ENCODE measurements at places on chromosomes 6 and 20.

DNA sequence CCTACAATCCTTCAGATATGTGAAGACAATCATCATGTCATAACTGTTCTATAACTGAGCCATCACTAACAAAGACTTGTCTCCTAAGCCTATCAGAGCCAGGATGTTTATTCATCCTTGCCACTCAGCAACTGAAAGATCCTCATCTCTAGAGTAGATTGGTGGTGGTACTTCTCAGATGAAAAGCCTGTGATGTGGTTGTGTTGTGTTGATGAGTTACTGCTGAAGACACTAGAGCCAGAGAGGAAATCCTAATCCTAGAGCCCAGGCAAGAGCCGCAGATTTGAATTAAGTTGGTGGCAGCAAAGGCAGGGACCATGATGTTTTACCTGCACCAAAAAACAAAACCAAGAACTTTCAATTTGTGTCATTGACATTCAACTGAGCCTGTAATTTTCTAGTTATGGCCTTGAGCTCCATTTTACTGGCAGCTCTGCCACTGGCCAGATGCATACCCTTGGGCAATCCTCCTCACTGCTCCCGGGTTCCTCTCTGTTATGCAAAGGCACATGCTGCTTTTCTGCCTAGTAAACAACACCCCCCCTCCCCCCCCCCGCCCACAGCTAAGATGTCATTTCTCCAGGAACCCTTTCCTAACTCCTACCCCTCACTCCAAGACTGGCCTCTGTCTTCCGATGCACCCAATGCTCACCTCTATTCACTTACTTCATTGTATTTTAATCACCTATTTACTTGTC is 50.2 kb upstream of the REV3L start:
- no peak for DNase-seq

GRCh38 chr20:25487306-25487705 is 79.8 kb downstream of the GINS1 start:
- DNase-seq: no peak

DNA sequence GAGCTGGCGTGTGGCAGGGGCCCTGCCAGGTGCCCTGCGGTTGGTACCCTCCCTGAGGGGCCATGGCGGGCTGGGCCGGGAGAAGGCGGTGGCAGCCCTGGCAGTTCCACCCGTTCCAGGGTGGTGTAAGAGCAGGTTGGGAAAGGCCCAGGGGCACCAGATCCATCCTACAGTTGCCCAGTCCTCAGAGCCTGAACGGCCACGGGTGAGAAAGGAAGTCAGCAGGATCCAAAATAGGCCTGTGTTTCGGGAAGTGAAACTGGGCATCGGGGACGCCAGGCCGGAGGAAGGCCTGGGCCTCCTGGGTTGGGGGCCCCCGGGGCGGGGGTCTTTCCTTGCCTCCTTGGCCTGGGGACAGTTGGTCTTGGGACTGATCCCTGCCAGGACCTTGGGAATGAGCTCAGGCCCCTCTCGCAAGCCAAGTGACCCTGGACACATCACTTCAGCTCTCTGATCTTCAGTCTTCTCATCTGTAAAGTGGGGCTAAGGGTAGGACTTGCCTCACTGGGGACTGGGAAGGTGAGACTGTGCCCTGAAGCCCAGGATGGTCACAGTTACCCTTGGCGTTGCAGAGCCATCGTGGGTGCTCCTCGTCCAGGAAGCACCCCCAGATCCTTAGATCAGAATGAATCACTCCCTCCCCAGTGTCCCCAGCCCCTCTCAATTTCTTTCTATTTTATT is 18.1 kb upstream of the NOL4L start:
- no peak for DNase-seq

- no peak for DNase-seq
Observed at GRCh38 chr6:48101290-48101689, 9.7 kb downstream of the PTCHD4 start.

DNA sequence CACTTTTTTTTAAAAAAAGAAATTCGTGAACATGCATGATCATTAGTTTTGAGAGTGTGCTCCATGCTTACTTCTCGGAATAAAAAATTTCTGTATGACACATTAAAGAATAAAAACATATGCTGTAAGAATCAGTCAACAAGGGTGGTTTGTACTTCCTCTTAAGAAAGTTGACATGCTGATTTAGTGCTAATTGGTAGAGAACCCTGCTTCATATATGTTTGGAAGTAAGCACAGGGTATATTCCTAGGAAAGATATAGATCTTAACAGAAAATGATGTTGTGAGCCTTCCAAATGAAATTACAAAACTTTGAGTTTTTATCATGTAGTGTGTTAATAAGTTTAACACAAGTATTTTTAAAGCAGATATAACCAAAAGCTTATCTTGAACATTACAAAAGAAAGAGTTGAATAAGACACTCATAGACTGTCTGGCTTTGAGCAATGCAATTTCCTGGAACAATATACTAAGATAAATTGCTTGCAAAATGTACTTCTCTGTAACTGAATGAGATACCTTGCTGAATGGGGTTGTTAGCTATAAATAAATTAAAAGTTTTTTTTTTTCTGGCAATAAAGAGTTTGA is 13.8 kb upstream of the VIP start:
- no peak for DNase-seq

DNA sequence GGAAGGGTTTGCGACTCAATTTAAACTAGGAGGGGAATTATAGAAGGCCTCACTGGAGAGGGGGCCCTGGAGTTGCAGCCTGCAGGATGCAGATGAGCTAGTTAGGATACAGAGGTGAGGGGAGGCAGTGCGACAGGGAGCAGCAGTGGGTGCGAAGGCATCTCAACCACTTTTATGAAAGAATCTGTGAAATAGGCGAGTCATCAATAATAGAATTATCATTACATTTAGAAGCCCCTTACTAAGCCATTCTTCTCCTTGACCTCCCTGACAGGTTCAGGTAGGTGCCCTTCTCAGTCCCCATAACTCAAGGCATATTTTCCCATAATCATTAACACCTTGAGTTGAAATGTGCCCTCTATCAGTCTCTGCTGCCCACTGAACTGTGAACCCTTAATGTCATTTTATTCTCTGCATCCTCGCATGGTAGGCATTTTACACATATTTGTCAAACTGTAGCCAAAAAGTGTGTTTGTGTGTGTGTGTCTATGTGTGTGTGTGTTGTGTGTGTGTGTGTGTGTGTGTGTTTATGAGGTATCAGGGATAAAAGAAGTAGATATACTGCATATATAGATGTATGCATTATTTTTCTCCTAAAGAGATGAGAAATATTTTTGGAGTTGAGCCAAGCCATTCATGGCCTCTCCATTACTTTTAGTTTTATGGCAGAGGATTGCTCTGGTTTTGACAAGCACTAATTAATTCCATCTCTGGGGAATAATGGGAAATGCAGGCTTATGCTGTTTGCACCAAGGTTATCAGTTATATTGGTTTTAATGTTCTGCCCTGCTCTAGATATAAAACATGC is 898.8 kb downstream of the KIF16B start:
- DNase-seq: no peak

DNA sequence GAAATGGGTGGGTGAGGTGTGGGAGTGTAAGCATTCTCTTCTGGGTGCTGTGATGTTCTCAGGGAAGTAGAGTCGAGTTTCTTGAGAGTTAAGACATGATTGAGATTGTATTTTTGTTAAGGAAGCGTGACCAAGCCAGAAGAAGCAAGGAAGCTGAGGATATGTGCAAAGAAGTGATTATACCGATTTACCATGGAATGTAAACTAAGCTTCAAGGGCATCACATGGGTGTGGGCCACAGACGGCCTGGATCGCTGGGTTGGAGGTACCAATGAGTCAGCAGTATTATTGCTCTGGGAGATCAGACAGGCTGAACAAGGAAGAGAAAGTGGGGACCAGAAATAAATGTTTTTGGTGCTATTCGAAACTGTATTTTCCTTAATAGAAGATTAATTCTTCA is 184.1 kb upstream of the GMDS start:
- DNase-seq: no peak

DNA sequence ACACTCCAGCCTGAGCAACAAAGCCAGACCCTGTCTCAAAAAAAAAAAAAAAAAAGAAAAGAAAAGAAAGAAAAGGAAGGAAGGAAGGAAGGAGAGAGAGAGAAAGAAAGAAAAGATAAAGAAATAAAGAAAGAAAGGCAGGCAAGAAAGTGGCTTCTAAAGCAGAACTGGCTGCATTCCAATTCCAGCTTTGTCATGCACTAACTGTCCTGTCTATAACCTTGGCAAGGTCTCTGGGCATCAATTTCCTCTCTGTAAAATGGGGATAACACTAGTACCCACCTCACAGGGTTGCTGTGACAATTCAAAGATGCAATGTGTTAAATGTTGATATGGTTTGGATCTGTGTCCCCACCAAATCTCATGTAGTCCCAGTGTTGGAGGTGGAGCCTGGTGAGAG is 28.0 kb downstream of the RING1 start:
- no peak for DNase-seq

DNA sequence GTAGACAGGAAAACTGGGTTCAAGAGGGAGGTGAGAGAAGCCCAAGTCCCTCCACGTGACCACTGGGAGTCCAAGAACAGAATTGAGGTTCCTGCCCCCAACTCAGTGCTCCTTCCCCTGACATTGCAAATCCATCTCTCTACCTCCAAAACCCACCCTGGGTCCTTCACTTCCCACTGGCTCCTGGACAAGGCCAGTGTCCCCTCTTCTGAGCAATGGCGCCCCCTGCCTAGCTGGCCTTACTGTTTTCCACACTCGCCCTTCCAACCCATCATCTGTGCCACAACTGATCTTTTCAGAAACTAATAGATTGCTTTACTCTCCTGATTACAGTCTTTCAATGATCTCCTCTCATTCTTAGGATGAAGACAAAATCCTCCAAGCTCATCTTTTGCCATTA is 200.3 kb downstream of the ANKRD60 start:
- DNase-seq: no peak

GRCh38 chr20:57474816-57475215 is 50.1 kb downstream of the CTCFL start:
- DNase-seq: no peak

DNA sequence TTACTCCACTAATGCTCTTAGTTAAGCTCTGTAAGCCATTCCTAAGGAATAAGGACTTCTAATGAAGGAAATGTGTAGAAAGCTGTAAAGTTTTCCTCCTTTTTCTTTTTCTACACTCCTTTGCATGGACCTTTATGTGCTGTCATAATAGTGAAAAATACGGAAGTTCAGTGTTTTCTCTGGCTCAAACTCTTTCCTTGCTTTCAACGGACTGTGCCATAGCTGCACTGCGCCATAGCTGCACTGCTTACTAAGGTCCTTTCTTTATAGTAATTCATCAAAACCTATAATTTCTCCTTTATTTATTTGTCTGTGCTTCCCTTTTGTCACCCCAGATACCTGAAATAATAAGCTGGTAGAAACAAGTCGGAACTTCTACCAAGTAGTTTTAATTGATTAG is 67.3 kb downstream of the RNF144B start:
- DNase-seq: no peak

- DNase-seq: no peak
Observed at GRCh38 chr6:15948930-15949900, 179.7 kb upstream of the MYLIP start.

DNA sequence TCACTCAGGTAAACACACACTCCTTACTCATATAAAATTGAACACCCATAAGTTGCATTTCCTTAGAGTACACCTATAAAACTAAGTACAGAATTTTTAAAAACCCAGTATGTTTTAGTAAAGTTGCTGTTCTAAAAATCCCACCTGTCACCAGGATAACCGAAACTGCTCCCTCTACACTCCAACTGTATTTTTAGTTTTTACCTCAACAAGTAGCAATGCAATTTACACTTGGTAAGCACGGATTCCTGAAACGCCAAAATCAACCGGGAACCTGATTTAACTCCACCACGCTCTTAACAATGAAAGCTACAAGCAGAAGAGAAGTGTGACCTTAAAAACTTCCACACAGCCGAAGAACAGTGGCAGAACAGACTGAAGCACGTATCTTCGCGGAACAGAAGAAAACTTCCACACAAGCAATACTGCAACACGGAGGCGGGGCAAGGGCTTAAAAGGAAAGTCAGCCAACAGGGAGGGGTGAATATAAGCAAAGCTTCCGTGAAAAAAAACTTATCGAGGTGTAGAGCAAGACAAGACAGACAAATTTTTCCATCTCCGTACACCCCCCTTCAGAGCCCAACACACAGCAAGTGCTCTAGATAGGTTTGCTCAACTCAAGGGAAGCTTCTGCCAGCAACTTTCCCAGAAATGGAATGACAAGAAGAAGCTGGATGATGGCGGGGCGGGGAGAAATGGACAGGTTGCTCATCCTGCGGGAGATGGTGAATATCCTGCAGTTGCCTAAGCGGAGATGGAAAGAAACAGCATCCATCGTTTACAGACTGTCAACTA is 1.4 kb downstream of the STAU1 start:
- peak; percentile 17 for DNase-seq

DNA sequence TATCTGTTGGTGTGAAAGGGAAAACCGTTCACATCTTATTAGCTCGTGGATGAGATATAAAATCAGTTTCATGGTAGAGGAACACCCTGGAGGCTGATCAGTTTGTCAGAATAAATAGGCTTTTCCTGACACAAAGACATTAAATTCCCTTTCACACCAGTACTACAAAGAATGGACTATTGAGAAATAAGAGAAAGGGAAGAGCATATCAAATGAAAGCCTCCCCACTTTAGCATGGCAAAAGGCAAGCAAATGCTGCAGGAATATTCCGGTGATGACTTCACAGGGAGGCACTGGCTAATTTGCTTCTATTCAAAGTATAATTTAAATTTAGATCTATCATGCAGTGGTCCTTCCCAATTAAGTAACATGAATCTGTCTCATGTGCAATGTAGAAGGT is 115.9 kb upstream of the AGPAT4 start:
- no peak for DNase-seq

DNA sequence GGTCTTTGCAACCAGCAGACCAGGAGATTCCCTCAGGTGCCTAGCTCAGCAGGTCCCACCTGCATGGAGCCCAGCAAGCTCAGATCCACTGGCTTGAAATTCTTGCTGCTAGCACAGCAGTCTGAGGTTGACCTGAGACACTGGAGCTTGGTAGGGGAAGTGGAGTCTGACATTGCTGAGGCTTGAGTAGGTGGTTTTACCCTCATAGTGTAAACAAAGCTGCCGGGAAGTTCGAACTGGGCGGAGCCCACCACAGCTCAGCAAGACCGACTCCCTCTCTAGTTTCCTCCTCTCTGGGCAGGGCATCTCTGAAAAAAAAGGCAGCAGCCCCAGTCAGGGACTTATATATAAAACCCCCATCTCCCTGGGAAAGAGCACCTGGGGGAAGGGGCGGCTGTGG is 34.3 kb downstream of the PRSS35 start:
- no peak for DNase-seq

- no peak for DNase-seq
Observed at GRCh38 chr6:137233911-137234863, 15.0 kb upstream of the IFNGR1 start.

DNA sequence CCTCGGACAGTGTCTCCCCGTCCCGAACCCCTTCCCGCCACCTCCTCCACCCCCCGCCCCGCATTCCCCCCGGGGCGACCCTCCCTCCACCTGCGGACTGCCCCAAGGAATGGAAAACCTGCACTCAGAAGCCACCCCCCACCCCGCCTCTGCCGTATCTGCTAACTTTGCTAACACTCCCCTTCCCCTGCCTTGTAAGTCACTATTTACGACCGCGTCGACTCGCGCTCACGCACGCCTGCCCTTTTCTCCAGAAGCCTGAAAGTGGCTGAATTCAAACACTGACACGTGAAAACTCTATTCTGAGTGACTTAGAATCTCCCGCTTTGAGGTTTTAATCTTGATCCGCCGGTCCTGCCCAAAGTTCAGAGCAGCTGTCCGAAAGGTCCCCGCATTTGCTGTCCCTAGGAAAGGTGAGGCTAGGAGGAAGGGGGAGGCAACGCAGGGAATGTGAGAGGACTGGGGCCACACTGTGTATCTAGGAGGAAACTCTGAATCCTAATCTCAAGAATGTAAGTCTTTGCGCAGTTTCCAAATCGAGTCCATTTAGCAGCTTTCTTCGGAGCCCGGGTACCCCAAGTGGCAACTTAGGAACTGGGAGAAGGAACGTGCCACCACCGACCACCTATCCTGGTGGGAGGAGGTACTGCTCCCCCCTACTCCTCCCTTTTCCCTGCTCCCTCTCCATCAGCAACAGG is 9.3 kb upstream of the POU3F2 start:
- DNase-seq: no peak
